ENCODE measurements at places on chromosomes 1 and 21.

DNA sequence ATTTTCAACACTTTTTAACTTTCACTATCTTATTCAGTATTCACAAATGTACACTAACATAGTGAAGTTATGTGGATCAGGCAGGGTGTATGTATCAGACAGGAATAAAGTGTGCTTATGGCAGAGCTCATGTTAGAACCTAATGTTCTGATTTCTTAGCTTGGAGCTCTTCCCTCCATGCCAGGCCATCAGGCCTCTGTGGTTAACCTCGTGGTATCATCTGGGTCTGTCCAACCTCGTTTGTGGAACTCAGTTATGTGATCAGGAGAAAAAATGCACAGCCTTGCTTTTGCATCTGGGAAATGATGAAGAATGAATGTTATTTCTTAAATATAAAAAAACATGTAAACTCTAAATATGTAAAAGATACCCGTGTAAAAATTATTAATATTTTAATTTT is 86.9 kb downstream of the MPZL1 start:
- DNase-seq, result no peak

- DNase-seq, result peak; percentile 85
Observed at GRCh38 chr1:148264374-148265276, 112.5 kb upstream of the NBPF11 start.

- DNase-seq, result no peak
Observed at GRCh38 chr1:101975371-101975770, 21.4 kb downstream of the OLFM3 start.

- no peak for DNase-seq
Observed at GRCh38 chr1:197466813-197467212, 198.8 kb downstream of the CRB1 start.

DNA sequence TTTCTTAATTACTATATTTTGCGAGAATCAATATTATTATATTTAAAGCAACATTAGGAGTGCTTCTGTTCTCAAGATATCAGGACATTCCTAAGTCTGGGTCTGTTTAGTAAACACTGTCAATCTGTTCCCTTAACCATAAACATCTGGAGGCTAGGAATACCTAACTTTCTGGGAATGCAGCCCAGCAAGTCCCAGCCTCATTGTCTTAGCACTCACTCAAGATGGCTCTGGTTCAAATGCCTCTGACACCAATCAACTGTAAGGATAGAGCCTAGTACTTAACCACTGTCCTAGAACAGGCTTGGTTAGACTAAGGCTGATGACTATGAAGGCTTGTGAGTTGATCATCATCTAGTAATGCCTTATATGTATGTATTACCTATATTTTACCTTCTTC is 61.5 kb downstream of the TNN start:
- peak; percentile 65 for DNase-seq

GRCh38 chr1:18778437-18778836 is 81.0 kb downstream of the TAS1R2 start:
- DNase-seq, result no peak

- no peak for DNase-seq
Observed at GRCh38 chr1:29264773-29265389, 28.6 kb downstream of the PTPRU start.

- no peak for DNase-seq
Observed at GRCh38 chr1:57464756-57465155, 40.9 kb upstream of the DAB1 start.

- DNase-seq, result no peak
Observed at GRCh38 chr1:83958704-83959103, 40.2 kb downstream of the TTLL7 start.

DNA sequence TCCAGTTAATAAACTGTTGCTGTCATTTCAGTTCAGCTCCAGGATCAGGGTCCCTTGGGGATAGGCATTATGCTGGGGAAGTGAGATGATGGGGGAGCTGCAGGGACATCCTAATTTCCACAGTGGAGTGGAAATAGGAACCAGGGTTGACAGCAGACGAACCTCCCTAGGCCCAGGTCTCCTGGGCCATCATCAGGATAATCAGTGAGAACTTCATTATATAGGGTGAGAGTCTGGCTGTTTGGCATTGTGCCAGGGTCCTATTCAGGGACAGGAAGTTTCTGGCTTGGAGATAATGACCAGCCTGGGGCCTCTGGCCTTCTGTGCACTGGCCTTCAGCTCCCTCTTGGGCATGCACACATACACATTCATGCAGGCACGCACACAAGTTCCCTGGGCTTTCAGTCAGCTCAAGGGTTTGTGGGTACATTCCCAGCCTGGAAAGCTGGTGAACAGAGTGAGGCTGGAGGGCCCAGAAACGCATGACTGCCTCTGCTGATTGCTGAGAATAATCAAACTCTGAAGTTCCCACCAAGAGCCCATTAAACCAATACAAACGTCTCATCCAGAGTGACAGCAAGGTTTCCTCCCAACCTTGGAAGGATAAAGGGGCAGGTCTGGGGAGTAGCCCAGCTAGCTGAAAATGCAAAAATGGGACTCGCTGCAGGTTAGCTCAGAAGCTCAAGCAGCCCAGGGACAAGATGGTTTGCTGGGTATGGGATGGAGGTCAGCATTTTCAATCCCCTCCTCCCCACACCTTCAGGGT is 13.9 kb upstream of the LRIG2 start:
- no peak for DNase-seq

DNA sequence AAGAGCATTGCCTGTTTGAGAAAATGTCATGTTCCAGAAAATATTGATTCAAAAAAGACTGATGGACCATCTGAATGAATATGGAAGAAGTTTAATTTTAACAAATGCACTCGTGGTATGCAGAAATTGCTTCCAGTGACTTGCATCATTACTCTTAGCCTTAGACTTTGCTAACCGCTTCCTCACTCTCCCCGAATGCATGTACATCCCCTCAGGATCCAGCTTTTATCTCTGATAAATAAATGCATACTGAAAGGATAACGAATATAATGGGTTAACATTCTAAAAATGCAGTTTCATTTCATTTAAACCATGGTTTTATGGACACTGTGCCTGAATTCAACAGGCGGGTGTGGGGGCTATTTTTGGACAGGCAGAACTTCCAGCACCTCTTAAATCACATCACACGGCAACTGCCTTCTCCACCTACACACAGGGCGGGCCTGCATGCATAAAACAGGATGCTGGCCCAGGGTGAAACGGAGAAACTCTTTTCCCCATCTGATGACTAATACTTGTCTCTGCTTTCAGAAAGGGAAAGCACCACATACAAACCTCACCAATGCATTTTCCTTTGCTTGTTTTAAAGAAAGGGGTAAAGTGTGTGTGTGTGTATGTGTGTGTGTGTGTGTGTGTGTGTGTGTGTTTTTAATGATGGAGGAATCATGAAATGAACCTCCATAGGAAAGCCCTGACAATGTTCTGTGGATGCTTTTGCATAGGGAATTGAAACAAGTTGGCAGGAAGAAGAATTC is 48.7 kb downstream of the SPAG17 start:
- DNase-seq, result peak; percentile 92

DNA sequence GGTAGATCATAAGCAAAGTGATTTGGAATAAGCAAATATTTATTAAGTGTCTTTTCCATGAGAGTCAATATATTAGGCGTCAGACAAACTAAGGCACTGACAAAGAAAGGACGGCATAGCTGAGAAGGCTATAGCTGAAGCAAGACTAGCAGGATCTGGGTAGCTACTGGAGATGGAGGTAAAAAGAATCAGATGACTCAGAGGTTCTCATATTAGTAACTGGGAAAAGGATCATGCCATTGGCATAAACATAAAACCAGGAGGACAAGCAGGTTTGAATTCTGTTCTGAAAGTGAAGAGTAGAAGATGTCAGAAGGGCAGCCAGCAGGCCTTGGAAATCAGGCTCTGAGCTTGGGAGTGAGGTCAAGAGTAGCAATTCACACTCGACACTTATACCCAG is 531.9 kb downstream of the PTPRC start:
- no peak for DNase-seq

DNA sequence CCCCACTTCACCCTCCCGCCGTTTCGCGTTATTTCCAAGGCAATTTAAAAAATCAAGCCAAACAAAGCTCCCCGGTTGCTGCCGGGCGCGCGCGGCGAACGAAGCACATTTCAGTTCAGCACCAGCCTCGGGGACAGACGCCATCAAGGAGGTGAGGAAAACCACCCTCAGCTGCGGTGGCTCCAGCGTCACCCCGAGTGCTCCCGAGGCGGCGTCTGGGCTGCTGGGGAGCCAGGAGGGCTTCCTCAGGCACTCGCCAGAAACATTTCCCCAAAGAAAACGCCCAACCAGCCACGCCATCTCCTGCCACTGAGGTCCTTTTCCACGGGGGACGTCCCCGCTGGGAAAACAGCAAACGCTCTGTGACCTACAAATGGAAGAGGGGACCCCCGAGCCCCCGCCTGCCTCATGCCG is 623 bp downstream of the GNG4 start:
- no peak for DNase-seq

- no peak for DNase-seq
Observed at GRCh38 chr1:87880764-87881163, 552.1 kb downstream of the LMO4 start.

- DNase-seq, result no peak
Observed at GRCh38 chr1:100440075-100440809, 87.9 kb downstream of the CDC14A start.

DNA sequence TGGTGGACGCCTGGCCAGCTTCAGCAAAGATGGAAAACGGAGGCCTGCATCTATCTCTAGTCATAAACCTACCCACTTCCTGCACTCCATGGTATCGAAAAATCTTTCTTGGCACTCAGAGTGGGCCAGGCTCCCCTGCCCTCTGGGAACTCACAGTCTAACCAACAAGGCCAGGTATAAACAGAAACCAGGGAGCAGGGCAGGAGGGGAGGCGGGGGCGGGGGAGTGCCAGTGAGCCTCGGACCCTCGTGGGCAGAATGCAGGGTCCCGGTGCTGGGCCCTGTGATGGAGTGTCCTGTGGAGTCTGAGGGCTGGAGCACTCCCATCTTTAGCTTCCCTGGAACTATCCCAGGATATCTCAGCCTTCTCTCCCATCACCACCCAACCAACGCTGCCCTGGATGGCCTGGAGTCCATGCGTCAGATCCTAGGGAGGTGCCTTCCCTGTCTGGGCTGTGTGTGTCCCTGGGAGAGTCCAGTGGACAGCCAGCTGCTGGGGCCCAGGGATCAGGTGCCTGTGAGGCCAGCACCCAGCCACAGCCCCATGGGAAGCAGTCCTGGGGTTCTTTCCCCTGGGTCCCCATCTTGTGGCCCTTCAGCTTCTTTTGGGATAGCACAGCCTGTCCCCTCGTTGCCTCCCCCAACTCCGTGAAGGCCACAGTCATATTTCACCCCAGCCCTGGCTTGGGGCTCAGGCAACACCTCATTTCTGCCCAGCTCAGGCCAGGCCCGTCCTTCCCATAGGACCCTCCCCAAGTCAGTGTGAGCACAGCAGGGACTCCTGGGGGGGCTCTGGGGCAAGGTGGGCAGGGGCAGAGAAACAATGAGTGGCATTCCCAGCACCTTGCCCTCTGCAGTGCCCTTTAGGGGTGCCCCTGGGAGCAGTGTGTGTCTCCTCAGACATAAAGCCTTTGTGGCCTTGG is 1.1 kb upstream of the EPS8L3 start:
- DNase-seq, result no peak

- DNase-seq, result no peak
Observed at GRCh38 chr1:80926531-80926930, 874.2 kb upstream of the ADGRL2 start.

GRCh38 chr21:46605767-46606426 is 1.0 kb upstream of the S100B start:
- DNase-seq, result no peak

GRCh38 chr1:177315261-177315660 is 144.5 kb downstream of the BRINP2 start:
- no peak for DNase-seq

GRCh38 chr1:75732703-75733102 is 8.2 kb downstream of the ACADM start:
- DNase-seq, result no peak

GRCh38 chr1:225484657-225485214 is 56.9 kb upstream of the LBR start:
- no peak for DNase-seq

GRCh38 chr1:13794231-13795187 is 94.5 kb downstream of the PRDM2 start:
- DNase-seq, result no peak

GRCh38 chr1:115539736-115540135 is 102.0 kb upstream of the VANGL1 start:
- DNase-seq, result no peak

DNA sequence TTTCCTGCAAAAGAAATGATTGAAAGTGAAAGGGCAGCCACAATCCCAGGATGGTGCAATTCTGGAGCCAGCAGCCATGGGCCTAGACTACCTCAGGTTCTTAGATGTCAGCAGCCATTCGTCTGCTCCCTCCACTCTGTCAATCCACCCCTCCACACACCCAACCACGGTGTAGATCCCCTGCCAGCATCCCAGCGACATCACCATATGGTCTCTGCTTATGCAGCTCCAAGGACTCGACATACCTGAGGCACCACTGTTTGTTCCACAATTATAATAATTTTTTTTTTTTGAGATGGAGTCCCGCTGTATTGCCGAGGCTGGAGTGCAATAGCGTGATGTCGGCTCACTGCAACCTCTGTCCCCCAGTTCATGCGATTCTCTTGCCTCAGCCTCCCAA is 6.5 kb downstream of the SYNC start:
- DNase-seq, result no peak

DNA sequence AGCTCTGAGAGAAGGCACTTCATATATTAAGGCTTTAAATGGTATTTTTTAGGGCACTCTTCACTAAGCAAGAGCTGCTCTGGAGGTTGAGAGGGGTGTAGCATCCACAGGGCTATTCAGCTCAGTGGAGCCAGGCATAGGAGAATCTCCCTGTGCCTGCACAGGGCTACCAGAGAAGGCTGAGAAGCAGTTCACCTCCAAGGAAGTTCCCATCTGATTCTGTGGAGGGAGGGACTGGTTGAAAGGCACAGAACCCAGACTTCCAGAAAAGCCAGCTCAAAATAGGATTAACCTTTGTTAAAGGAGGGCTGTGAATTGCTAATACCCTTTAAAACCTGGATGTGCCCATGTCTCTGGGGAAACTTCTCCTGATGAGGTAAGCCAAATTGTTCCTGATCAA is 304.5 kb downstream of the TTLL7 start:
- DNase-seq, result no peak

DNA sequence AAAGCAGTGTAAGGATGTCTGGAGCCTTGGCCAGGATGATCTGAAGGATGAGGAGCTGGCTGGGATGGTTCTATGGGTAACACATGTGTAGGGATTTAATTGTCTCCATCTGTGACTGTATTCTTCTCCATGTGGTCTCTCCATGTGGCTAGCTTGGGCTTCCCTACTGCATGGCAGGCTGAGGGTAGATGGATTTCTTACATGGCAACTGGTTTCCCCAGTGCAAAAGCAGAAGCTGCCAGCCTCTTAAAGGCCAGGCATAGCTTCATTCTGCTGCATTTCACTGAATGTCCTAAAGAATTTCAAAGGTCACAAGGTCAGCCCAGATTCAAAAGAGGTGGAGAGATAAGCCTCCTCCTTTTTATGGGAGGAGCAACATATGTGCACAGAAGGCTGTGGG is 61.7 kb downstream of the XCL2 start:
- peak; percentile 46 for DNase-seq

- DNase-seq, result no peak
Observed at GRCh38 chr1:32195972-32196823, 4.2 kb upstream of the CCDC28B start.

Measured in HFF-Myc (cell line).